Fibroblast of skin of right biceps (primary cell): ENCODE measurements at places on chromosomes 1 and 21.

DNA sequence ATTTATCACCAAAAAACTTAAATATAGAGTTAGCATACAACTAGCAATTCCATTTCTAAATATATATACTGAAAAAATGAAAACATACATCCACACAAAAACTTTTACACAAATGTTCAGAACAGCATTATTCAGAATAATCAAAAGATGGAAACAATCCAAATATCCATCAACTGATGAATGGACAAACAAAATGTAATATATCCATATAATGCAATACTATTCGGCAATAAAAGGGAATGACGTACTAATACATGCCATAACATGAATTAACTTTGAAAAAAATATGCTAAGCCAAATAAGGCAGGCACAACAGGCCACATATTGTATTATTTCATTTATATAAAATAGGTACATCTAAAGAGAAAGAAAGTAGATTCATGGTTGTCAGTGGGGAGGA is 33.9 kb downstream of the TUT4 start:
- no peak for DNase-seq

- DNase-seq: peak; percentile 87
Observed at GRCh38 chr1:150552128-150552910, 3.1 kb downstream of the ADAMTSL4 start.

- DNase-seq: no peak
Observed at GRCh38 chr1:9143250-9143649, 14.3 kb upstream of the GPR157 start.

DNA sequence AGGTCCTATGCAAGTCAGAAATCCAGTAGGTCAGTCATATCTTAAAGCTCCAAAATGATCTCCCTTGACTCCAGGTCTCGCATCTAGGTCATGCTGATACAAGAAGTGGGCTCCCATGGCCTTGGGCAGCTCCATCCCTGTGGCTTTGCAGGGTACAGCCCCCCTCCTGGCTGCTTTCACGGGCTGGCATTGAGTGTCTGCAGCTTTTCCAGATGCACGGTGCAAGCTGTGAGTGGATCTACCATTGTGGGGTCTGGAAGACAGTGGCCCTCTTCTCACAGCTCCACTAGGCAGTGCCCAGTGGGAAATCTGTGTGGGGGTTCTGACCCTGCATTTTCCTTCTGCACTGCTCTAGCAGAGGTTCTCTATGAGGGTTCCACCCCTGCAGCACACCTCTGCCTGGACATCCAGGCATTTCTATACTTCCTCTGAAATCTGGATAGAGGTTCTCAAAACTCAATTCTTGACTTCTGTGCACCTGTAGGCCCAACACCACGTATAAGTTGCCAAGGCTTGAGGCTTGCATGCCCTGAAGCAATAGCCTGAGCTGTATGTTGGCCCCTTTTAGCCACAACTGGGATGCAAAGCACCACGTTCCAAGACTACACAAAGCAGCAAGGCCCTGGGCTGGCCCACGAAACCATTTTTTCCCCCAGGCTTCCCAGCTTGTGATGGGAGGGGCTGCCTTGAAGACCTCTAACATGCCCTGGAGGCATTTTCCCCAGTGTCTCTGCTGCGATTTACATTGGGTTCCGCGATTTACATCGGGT is 472.7 kb downstream of the NPHP4 start:
- no peak for DNase-seq

GRCh38 chr21:41518757-41519156 is 10.8 kb upstream of the TMPRSS2 start:
- no peak for DNase-seq

DNA sequence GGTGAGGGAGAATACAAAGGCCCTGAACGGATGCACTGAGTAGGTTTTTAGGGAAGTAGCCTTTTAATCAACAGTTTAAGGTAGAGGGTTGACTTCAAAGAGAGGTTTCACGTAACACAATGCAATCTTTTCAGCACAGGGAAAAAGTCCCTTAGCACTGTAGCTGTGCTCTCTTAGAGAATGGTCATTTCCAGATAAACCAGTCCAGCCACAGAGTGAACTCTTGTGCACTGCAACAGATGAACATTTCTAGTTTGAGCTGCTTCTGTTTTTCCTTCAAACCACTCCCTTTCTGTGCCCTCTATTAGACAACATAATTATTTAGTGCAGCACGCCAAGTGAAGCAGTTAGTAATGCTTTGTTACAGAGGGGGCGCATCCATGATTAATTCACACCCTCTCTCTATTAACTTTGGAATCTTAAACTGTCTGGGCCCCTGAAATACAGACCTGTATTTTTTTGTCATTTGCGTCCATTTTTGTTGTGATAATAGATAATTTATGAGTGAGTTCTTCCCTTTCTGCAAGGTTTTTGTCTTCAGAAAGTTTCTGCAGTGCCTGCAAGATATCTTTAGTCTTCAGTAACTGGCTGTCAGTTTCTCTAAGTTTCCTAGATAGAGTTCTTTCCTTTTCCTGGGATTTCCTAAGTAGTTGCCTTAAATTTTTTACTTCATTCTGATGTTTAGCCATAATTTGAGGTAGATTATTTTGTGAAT is 22.9 kb downstream of the LCA5L start:
- no peak for DNase-seq

DNA sequence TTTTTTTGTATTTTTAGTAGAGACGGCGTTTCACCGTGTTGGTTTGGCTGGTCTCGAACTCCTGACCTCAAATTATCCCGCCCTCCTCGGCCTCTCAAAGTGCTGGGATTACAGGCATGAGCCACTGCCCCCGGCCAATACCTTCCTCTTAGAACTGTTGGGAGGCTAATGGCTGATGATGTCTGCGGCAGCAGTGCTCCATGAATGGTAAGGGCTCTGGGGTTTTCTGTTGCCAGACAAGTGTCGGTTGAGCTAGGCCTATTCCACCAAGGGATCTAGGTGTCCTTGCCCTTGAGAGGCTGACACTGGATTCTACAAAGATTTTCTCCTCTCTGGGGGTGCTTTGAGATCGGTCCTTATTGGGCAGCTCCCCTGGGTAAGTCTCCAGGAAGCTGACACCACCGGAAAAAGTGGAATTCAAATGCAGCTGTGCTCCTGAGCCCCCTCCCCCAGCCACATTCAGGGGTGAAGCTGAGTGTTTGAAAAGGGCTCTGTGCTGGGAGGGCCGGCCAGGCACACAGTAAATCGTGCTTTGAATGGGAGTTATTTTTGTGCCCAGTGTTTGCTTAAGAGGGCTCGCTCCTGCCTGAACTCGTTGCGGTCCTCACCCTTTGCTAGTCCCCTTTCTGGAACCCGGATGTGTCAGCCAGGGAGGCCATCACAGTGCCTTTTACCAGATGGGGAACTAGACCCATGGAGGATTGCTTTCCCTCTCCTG is 5.2 kb downstream of the SOX13 start:
- DNase-seq: peak; percentile 36

- DNase-seq: peak; percentile 90
Observed at GRCh38 chr1:182955596-182956588, 2.9 kb upstream of the SHCBP1L start.

GRCh38 chr1:51281807-51282206 is 45.7 kb downstream of the RNF11 start:
- DNase-seq: no peak

DNA sequence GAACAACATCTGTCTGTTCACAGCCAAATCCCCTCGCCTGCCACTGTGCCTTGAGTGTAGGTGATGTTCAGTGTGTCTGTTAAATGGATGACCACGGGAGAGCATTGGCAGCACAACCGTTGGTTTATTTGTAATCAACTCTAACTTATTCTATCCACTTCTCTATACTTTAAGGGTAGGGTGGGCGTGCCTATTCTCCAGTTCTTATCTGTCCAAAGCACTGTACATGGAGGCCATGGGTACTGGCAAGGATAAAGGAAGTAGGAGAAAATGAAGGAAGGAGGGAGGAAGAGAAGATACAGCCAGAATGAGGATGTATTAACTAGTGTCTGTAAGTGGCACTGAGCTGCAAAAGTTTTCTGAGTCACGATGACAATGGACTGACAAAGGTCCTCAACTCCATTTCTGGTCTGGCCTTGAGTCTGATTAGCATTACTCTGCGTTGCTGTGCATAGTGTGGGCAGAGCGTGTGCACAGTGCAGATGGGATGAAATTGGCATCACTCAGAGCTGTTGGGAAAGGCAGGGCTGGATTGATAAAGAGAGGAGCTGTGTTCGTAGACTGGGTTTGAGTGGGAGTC is 7.1 kb downstream of the RHOU start:
- no peak for DNase-seq

DNA sequence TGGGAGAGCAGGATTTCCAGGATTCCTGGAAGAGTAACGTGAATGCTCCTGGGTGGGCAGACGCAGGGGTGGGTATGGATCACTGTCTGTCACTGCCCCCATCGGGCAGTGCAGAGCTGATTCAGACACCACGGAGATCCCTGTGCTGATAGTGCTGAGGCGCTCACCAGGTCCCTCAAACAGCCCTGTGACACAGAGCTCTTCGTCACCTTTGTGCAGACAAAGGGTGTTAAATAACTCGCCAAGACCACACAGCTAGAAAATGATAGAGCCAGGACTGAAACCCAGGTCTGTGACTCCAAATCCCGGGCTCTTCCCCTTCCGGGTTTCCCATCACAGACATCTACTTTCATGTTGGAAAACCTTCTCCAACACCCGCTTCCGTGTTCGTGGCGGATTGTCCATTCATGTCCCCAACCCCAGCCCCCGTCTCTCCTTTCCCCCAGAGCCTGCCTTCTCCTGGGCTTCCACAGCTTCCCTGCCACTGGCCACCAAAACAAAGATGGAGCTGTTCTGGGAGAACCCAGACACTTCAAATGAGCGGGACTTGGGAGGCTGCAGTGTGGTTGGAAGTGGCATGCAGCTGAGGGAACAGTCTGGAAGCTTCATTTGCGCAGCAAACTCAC is 2.6 kb downstream of the EFHD2 start:
- peak; percentile 62 for DNase-seq

DNA sequence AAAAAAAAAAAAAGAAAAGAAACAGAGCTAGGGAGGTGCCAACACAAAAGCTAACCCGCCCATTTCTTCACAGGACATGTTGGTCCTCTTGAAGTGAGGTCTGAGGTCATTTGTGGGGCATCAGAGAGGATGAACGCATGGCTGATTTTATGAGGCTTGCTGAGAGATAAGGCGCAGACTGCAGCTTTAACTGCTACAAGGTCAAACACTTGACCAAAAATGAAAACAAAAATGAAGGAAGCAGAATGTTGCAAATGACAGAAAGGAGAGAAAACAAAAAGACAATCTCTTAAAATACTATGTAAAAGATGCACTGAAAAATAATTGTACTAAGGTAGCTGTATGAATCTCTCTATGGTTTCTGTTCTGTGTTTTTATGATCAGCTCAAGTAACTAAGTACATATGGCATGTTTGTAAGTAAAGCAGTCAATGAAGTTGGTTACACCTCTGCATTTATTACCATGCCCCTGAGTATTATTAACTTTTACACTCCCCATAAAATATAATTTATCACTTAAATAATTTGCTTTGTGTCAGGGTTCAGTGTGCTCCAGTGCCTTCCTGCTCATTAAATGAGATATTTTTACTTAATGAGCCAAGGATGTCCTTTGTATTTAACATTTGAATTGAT is 249.1 kb upstream of the NR5A2 start:
- DNase-seq: no peak

DNA sequence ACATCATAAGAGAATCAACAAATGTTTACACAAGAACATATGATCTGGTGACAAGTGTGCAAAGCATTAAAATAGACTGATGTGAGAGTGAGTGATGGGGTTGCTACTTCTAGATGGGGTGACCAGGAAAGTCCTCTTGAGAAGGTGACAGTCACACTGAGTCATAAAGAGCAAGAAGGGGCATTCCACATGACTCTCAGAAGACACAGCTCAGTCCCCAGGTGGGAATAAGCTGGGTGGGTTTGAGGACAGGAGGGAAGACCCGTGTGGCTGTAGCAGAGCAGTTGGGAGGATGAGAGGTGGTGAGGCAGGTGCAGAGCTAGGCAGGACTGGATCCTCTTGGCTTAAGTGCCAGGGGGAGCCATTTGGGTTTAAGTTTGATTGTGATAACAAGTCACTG is 53.1 kb downstream of the TNR start:
- DNase-seq: no peak

DNA sequence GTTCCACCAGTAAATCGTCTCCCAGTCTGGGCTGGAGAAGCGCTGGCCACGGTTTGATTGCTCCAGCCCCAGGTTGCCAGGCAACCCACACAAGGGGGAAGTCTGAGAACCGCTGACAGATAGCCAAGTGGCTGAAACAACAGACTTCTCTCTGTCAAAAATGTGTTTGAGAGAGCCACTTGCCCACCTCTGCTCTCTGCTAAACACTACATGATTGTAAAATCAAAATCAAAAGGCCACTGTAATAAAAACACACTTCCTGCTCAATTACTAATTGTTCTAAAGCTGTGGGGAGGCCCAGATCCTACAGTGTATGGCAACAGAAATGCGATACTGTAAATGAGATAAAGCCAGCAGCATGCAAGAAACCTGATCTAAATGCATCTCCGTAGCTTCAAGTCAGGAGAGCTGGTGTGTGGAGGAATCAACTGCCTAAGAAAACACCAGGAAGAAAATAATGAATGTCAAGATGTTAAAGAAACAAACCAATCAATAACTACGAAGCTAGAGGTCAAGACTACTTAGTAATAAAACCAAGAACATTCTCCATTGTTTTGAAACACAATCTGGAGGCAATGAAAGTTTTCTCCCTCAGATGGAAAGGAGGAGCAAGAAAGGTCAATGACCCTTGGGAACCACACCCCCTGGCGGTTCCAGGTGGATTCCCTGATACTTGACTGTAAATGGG is 121.2 kb downstream of the SLC45A1 start:
- peak; percentile 74 for DNase-seq

DNA sequence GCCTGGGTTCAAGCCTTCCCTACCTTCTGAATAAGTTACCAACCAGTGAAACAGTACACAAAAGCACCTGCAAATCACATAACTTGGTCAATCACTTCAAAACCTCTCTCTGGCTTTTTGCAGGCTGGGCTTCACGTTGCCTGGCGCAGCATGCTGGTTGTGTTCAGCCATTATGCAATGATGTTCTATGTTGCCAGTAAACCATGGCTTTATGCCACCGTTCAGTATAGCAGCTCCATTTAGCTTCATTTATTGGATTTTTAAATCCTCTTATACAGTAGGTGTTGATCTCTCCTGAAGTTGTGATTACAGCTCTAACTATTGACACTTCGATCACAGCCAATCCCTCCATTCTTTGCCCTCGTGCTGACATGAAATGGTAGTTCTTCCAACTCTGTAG is 233.6 kb upstream of the PTBP2 start:
- DNase-seq: no peak

- peak; percentile 38 for DNase-seq
Observed at GRCh38 chr1:93734999-93735398, 53.4 kb upstream of the BCAR3 start.

GRCh38 chr1:202837746-202838262 is 27.1 kb downstream of the PCAT6 start:
- no peak for DNase-seq
